ENCODE measurements at places on chromosomes 1 and 21.

- DNase-seq: no peak
These were observed 1.6 kb downstream of the RASSF5 start for GRCh38 chr1:206508956-206509355.

DNA sequence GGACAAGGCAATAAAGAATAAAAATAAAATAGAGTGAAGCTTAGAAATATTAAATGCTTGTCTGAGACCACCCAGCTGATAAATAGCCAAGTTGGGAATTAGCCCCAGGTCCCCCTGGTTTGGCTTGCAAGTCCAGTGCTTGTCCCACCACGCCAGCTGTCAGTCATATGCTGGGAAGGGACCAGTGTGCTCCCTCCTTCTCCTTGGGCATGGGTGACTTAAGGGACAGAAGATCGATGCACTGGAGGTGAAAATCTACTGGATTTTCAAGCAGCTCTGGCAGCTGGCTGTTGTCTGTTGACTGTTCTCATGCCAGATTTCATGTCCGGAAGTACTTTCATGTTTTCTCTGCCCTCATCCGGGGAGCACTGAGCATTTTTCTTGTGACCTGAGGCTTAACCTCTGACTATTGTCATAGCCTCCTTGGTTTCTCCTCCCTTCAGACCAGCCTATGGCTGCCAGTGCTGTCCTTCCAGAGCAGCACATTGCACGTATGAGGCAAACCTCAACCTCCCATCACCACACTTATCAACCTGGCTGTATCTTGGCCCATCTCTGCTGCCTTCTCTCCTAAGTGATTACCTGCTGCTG is 12.4 kb downstream of the LMOD1 start:
- DNase-seq: no peak

- DNase-seq: no peak
These were observed 7.0 kb downstream of the TMEM63A start for GRCh38 chr1:225875044-225875815.

DNA sequence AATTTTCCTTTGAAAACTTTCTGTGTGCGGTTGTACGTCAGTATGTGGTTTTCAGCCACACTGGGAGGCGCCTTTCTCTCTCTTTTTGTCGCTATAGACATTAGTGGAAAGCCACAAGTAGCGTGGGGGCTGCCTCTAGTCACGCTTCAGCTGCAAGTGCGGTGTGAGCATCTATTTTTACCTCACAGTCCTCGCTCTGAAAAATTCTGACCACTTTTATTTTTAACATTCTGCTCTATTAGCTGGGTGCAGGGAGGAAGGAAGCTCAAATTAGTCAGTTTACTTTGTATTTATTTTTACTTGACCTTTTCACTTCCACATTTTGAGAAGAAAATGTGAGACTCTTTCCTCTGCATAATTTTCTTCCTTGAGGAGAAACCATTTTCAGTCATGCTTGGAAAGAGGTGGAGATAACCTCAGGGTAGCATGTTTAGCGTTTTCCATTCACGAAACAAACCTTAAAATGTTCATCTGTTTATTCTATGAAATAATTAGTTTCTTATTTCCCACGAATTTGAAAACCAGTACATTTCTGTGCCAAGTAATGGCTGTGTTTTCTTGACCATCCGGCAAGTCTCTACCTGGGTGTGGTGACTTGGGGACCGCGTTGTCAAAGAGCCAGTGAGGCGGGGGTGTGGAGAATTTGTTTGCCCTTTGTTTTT is 35.6 kb downstream of the ADARB1 start:
- DNase-seq: no peak

GRCh38 chr21:41187537-41188025 is 19.6 kb downstream of the BACE2 start:
- no peak for DNase-seq

DNA sequence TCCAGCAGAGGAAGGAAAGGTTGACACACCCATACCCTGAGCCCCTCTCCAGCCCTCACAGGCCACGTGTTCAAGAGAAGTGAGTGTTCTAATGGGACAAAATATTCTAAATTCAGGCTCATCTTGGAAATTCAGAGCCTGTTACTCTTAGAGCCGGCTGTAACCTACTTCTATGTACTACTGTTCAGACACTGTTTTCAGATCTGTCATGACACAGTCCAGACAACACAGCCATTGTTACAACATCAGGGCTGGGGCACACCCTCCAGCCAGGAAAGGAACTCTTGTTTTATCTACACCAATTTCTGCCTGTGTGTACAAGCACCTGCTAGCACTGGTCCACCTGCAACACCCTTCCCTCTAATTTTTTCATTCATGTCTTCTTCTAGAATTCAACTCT is 145.4 kb upstream of the C8B start:
- no peak for DNase-seq

DNA sequence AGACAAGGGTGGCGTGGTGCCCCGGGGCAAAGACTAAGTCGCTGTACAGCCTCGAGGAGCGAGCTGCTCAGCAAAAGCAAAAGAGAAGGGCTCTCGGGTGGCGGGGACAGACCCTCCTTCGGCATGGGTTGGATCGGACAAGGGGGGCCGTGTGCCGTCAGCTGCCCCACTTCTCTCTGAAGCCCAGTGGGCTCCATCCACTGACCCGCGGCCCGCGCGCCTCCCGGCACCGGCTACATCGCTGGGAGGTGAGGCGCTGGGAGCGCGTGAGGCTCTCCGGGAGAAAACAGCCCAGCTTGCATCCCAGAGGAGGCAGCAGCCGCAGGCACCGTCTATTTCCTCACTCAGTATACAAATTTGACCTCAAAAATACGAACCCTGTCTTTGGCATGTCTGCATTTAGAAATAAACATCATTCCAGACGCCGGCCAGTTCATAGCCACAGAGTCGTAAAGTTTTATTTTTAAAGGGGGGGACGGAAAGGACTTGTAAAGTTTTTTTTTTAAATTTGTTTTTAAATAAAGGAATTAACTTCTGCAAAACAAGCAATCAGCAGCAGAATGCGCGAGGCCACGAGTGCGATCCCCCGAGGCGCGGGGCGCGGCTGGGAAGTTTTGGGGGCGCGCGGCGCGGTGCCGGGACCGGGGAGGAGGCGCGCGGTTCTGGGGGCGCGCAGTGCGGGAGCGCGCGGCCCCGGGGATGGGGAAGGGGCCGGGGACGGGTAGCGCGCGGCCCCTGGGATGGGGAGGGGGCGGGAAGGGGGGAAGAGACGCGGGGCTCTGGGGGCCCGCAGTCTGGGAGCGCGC is 689 bp upstream of the GPR137B start:
- no peak for DNase-seq

- DNase-seq: no peak
These were observed 13.8 kb downstream of the RASSF5 start for GRCh38 chr1:206521127-206521526.

GRCh38 chr1:47555306-47555705 is 117.5 kb downstream of the FOXD2 start:
- DNase-seq: no peak

DNA sequence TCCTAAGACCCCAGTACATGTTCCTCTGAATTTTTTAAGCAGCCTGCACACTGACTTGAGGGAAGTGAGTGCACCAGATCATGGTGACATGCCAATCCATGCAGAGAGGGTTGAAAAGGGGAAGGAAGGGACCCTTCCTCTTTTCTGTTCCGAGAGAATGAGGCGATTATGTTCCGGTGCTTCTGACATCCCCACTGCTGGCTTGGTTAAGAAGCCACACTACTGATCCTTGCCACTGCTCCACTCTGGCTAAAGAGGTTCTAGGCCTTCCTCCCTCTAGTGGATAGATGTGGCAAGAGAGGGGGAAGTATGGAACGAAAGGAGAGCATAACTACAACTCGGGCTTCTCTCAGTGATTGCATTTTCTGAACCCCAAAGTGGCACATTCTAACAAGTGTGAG is 1.8 kb upstream of the CYB5R1 start:
- no peak for DNase-seq

DNA sequence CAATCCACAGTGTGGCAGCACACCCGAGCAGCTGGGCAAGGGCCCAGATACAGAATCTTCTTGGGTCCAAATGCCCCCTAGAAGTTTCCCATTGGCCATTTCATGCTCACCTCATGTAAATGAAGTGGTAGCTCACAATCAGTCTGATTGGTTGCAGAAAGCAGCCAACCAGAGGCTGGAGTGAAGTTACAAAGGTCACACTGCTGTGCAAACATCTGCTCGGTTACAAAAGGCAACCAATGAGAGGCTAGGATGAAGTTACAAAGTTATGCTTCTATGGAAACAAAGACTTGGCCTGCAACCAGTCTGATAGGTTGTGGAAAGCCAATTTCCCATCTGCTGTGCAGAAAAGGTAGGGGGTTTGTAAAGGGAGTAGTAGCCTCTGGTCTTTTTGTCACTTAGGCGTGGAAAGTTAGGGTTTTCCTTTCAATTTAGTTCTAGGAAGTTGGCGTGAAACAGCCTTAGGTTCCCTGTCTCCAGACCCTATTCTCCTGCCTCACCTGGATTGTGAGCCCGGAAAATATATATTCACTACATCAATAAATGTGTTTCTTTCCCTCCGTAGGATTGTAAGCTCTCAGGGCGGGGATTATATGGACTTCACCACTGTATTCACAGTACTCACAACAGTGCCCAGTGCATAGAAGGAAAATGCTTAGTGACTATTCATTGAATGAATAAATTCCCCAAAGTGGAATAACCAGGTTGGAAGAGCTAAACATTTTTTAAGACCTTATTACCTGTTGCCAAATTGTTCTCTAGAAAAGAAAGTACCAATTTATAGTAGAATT is 91.9 kb downstream of the URB2 start:
- no peak for DNase-seq

- DNase-seq: no peak
These were observed 91.5 kb upstream of the F3 start for GRCh38 chr1:94633051-94633450.

DNA sequence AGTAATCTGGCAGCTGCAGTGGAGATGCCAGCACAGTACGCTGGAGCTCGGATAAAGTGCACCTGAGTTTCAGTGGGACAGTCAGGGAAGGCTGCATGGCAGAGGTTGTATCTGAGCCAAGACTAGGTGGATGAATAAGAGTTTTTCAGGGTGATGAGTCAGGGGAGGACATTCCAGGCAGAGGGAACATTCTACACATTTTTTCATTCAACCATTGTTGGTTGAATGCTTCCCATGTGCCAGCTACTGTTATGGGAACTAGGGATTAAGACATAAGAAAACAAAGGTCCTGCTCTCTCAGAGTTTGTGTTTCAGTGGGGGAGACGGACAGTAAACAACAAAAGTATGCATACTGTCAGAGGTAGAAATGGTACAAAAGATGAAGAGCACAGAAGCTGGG is 5.2 kb downstream of the LEPR start:
- no peak for DNase-seq

DNA sequence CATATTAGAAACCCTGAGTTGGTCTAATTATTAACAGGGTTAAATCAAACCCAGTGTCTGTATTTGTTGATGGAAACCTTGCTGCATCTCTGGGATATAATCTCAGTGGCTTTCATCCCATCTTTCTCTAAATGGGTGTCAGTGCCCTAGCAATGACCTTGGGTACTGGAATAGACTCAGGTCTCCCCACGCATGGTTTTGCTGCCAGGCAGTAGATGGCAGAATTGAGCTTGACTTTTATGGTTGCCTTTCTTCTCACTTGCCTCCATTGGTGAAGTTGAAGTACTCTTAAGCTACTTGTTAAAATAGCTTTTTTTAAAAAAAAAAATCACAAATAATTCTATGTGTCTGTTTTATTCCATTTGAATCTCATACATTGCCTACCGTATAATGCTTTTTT is 81.8 kb upstream of the HMCN1 start:
- no peak for DNase-seq

- no peak for DNase-seq
These were observed 645 bp upstream of the TLR5 start for GRCh38 chr1:223143537-223144248.

DNA sequence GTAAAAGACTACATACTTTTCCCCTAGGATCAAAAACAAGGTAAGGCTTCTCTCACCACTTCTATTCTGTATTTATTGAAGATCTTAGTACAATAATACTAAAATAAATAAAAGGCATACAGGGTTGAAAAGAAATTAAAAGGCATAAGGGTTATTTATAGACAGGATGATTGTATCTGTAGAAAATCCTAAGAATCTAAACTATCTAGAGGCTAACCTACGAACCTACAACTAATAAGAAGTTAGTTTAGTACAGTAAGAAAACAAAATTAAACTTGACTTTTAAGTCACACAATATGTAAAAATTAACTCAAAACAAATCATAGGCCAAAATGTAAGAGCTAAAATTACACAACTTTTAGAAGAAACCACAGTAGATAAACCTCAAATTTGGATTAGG is 50.4 kb upstream of the ADAM30 start:
- no peak for DNase-seq

- DNase-seq: no peak
These were observed 41.5 kb downstream of the LHX4 start for GRCh38 chr1:180271272-180272255.

DNA sequence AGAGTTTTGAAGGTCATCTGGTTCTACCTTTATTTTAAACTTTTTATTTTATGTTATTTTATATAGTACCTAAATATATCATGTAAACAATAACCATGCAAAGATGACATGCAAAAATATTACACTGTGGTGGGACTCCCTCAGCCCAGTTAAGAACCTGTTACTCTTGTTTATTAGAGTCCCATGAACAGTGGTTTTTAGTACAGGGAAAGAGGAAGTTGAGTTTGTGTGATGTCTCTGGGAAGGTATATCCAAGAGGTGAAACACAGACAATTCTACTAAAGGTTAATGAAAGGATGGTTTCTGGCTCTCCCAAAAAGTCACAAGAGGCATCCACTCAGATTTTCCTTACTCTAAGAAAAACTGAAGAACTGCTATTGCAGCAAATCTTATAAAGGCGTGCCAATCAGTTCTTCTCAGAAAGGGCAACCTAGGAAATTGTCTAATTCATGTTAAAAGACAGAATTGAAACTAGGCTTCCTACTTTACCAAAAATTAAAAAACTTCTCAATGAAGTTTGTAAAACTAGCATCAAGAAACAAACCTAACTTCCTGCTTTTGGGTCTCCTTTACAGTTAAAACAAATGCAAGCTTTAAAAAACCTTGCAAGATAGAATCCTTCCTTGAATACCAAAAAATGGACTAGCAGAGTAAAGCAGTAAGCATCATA is 19.9 kb downstream of the GFI1 start:
- no peak for DNase-seq

- peak; percentile 52 for DNase-seq
These were observed 38.8 kb downstream of the HLCS start for GRCh38 chr21:36927719-36928117.

DNA sequence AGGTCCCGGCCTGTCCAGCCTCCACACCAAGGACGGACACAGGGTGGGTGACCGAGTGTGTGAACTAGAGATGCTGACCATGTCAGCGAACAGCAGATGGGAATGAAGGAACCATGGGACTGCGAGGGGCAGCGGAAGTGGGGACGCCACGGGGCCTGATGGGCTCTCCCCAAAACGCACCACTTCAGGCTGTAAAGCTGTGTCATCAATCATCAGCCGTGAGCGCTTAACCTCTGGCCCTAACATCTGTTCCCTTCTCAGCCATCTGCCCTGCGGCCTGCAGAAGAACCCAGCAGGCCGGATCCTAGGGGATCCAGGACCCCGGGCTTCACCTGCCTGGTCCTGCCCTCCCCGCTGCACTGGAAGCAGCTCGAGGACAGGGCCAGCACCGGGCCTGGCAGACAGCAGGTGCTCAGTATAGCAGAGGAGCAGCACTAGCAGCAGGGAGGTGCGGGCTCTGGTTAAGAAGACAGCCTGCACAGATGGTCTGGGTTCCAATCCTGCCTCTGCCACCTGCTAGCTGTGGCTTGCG is 58.7 kb downstream of the DMRTB1 start:
- DNase-seq: no peak

All from activated naive CD8-positive, alpha-beta T cell treated with anti-CD3 and anti-CD28 coated beads, Interleukin-2, amount 50 U/mL, for 16 hours (primary cell).